ENCODE measurements at places on chromosomes 2 and 18. TPM values are rescaled to one million over a fixed set of nuclear protein-coding genes. Genes with fewer than 3 reads are reported as not detected.
A peak's percentile ranks its signal among the peaks of the same experiment; 100 is the strongest.

Gene ACMSD
- total RNA-seq: not detected

Gene STEAP3
- 31.4 TPM for total RNA-seq

Gene ANKAR
- total RNA-seq: 31.5 TPM

Gene TANK
- 59.2 TPM for total RNA-seq

DNA sequence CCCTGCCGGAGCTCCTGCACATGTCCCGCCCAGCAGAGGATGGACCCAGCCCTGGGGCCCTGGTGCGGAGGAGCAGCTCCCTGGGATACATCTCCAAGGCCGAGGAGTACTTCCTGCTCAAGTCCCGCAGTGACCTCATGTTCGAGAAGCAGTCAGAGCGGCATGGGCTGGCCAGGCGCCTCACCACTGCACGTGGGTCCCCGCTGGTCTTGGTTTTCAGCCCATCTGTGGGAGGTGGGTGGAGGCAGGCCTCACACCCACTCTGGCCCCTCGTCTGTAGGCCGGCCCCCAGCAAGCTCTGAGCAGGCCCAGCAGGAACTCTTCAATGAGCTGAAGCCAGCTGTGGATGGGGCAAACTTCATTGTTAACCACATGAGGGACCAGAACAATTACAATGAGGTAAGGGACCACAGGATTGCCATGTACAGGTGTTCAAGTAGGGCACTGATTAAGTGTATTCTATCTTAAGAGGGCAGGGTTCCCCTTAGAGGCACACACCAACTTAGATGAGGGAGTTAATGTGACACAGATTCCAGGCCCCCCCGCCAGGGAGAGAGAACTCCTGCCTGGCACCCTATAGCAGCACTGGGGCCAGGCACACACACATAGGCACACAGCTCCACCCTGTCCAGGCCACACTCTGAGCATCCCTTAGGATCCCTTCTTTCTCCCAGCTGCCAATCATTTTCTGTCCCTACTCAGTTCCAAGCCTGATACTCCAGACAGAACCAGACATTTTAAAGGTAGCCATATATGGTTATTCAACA, 5.4 kb upstream of the CHRNG start:
- no peak overlapping the region for H3K27ac ChIP-seq
- H3K4me1 ChIP-seq: no peaks in the 10 kb centered on the region
- H3K36me3 ChIP-seq: no peaks in the 10 kb centered on the region
- no peak overlapping the region for H3K4me3 ChIP-seq

DNA sequence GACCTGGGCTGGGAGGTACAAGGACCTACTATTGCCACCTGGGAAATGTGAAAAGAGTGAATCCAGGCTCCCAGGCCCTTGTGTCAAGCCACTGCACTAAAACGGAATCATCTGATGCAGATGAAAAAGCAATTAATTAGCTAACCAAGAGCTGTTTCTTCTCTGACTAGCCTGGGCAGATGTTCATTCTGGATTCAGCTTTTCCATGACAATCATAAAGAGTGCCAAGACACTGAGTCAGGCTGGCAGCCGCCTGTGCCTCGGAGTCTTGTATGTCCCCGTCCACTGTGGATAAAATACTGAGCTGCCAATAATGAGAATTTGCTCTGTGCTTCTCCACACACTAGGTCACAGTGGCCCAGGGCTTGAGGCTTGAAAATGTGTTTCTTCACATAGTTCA, 21.7 kb upstream of the LCLAT1 start:
- DNase-seq: no peak
- no peaks in the 10 kb centered on the region for H3K36me3 ChIP-seq
- H3K4me1 ChIP-seq: peaks cover 19% of the 10 kb centered on the region
- no peak overlapping the region for H3K4me3 ChIP-seq
- H3K27me3 ChIP-seq: no peaks in the 10 kb centered on the region

DNA sequence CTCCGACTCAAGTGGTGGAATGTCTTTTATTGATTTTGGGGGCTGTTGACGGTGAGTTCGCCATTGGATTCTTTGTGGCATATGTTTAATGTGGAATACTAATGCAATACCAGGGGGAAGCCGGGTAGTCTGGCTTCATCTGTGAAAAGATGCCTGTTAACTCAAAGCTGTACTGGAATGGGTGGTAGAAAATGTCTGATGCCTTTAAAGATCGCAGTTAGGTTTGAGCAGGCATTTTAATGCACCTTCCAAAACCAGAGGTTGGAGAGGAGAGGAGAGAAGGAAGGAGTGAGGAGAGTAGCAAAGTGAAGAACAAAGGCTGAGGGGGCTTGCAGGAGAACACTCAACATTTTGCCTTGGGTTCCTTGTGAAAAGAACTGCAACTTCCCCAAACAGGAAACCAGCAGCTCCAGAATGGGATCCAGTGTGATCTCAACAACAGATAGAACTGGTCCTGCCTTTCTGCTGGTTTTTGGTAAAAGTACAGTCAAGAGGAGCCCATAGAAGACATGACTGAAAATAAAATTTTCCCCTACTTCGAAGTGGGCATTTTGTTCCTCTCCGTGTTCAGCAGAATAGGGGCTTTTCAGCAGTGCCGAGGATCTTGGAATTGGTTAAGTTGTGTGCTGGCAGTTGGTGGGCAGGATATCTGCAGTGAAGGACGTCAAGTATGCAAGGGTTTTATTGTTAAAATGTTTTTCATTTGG, 1.5 kb downstream of the ZNF532 start:
- H3K4me3 ChIP-seq: peak overlapping the region; percentile 67
- DNase-seq: no peak
- no peaks in the 10 kb centered on the region for H3K27me3 ChIP-seq
- H3K4me1 ChIP-seq: peaks cover 88% of the 10 kb centered on the region
- H3K36me3 ChIP-seq: peaks cover 5% of the 10 kb centered on the region

DNA sequence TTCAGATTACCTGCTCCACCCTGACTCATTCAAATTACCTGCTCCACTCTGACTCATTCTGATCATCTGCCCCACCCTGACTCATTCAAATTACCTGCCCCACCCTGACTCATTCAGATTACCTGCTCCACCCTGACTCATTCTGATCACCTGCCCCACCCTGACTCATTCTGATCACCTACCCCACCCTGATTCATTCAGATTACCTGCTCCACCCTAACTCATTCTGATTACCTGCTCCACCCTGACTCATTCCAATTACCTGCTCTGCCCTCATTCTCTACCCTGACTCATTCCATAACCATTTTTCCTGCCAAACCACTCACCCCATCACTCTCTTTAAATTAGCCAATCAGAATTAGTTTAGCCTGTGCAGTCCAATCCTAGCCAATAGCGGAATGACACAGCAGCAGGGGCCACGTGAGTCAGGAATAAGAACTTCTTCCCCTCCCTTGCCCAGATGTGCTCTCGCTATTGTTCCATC, 26.2 kb downstream of the CFAP53 start:
- H3K27ac ChIP-seq: no peak overlapping the region
- DNase-seq: no peak
- H3K4me1 ChIP-seq: no peaks in the 10 kb centered on the region
- no peaks in the 10 kb centered on the region for H3K27me3 ChIP-seq
- H3K36me3 ChIP-seq: no peaks in the 10 kb centered on the region
- no peak overlapping the region for H3K4me3 ChIP-seq

DNA sequence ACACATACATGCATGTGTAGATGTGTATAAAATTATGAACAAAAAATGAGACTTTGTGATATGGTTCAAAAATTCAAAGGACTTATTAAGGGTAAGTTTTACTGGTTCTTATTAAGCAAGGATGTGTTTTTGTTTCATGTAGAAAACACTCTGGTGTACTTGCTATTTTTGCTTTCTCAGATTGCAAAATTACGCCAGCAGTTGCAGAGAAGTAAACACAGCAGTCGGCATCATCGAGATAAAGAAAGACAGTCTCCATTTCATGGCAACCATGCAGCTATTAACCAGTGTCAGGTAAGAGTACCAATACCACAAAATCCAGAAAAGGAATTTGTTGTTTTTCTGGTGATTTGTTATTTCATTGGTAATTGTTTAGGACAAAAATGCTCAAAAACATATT, 91.3 kb downstream of the FAM117B start:
- H3K36me3 ChIP-seq: no peaks in the 10 kb centered on the region
- H3K27me3 ChIP-seq: no peaks in the 10 kb centered on the region
- H3K4me3 ChIP-seq: no peak overlapping the region
- no peak for DNase-seq

All from thoracic aorta (tissue), 2 donors.